ENCODE measurements at places on chromosomes 3 and 15.

DNA sequence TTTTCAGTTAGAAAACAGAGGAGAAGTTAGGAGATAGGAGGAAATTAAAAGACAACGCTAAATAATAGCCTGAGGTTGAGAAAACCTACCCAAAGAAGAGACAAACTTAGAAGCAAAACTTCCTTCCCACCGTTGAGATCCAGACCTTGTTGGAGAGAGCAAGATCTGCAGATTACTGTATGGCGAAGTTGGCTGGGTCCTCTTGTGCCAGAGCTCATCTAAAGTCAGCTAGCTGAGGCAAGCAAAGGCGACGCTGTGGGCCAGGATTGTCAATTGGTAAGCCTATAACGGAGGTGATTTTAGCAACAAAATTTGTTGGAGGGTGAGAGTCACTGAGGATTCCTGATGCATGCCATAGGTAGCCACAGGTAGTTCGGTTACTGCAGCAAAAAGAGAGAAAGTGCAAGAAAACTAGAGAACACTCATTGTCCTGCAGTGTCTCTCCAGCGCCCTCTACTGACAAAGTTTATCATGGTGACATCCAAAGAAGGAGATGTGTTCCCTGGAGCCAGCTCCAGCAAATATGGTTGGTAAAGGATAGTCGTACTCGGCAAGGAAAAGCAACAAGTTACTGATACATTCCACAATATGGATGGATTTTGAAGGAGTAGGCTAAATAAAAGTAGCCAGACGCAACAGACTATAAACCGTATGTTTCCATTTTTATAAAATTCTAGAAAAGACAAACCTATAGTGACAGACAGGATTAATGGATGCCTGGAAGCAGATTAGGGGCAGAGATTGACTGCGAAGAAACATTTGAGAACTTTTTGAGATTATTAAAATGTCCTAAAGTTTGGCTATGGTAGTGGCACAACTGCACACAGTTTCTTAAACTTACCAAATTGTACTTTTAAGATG lies 9.8 kb upstream of the OR5K4 start:
- DNase-seq, result peak; percentile 27

- DNase-seq, result no peak
These were observed 111.6 kb downstream of the GREM1 start for GRCh38 chr15:32829436-32829835.

GRCh38 chr15:96321639-96322535 lies 8.6 kb upstream of the NR2F2 start:
- DNase-seq, result no peak

- no peak for DNase-seq
These were observed 22.7 kb downstream of the GOLGA6L2 start for GRCh38 chr15:23424111-23424904.

- DNase-seq, result no peak
These were observed 761.3 kb upstream of the GRM7 start for GRCh38 chr3:6099458-6100075.

- no peak for DNase-seq
These were observed 65.3 kb upstream of the FLNB start for GRCh38 chr3:57942872-57943283.

DNA sequence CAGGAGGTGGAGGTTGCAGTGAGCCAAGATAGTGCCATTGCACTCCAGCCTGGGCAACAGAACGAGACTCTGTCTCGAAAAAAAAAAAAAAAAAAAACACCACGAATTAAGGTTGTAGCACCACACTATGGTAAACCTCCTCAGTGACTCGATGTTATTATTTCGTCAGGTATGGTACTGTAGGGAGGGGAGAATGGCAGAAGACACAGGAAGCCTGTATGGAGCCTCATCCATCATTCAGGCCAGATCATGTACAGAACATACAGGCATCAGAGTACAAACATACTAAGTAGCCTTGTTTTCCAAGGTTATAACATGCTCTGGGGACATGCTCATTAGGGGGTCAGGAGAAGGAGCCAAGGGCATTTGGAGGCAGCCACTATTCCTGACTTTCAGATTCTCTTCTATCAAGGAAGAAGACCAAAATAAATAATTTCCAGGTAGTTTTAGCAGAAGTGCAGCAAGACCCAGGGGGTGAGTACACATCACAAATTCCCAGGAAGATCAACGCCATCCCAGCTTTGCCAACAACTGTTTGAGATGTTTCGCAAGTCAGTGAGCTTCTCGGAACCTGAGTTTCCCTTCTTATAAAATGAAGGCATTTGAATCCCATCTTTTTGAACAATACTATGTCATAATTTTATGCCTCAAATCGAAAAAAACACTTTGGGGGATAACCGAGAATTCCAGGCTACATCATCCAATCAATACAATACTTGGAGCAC lies 79.8 kb downstream of the FOXP1 start:
- DNase-seq, result no peak

GRCh38 chr3:109728861-109729494 lies 391.6 kb upstream of the DPPA4 start:
- DNase-seq, result no peak

DNA sequence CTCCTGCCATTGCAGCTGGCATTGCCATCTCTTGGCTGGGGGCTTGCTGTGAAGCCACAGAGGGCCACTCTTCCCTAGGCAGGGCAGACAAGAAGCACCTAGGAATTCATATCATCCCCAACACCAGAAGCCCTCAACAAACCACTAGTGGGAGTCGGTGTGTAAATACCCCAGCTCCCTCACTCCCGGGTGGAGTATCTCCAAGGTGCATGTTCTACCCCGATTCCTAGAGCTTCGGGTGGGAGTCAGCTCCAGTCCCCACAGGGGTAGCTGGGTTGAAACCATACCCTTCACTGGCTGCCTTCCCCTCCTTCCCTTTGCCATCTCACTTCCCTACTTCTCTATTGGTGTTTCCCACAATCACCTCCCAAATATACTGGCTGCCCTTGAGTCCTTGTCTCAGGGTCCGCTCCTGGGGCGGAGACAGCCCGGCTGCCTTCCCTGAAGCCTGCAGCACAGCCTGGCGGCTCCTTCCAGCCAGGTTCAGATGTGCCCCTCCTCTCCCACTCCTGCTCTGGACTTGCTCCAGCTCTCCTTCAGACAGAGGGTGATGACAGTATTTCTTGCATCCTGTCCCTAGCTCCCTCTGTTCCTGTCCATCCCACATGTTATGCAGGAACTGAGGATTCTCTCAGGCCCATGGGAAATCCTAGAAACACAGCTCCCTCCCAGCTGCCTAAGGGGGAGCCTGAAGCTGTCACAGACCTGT lies 33.3 kb downstream of the FAM3D start:
- DNase-seq, result no peak

DNA sequence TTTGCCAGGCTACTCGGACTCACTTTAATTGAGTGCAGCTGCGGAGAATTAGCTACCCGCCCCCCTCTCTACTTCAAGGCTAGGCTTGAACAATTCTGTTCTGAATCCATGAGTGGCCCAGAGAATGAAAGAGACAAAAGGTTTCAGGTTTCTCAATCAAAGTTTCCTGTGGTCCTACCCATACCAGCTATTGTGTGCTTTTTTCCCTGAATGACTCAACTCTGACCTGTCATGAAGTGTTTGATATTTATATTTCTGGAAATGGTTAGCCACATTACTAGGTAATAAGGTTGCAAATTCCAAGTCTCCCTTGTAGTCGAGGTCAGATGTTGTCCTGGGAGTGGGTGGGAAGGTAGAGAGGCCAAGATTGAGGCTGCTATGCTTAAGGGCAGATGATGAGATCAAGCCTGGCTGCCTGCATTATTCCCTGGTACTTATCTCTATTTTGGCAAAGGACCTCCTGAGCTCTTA lies 392.7 kb upstream of the TBL1XR1 start:
- DNase-seq, result peak; percentile 18

- DNase-seq, result no peak
These were observed 727.2 kb downstream of the SI start for GRCh38 chr3:164351131-164351530.

- DNase-seq, result no peak
These were observed 10.5 kb downstream of the SQOR start for GRCh38 chr15:45645026-45645980.

GRCh38 chr3:156151824-156152428 lies 31.5 kb downstream of the KCNAB1 start:
- peak; percentile 28 for DNase-seq

- DNase-seq, result no peak
These were observed 100.8 kb downstream of the NEO1 start for GRCh38 chr15:73153024-73153423.

DNA sequence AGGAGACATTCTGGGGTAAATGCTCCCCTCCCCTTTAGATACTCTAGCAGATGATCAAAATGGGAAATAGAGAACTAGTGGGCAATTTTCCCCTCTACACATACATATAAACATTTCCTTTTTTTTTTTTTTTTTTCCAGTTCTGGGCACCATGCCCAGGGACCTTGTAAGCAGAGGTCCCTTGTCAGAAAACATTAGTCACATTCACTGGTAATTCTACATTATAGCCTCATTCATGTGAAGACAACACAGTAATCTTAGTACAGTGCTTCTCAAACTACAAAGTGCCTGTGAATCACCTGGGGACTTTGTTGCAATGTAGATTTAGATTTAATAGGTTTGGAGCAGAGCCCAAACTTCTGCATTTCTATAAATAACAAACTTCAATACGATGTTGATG lies 60.1 kb upstream of the ACTC1 start:
- DNase-seq, result no peak

DNA sequence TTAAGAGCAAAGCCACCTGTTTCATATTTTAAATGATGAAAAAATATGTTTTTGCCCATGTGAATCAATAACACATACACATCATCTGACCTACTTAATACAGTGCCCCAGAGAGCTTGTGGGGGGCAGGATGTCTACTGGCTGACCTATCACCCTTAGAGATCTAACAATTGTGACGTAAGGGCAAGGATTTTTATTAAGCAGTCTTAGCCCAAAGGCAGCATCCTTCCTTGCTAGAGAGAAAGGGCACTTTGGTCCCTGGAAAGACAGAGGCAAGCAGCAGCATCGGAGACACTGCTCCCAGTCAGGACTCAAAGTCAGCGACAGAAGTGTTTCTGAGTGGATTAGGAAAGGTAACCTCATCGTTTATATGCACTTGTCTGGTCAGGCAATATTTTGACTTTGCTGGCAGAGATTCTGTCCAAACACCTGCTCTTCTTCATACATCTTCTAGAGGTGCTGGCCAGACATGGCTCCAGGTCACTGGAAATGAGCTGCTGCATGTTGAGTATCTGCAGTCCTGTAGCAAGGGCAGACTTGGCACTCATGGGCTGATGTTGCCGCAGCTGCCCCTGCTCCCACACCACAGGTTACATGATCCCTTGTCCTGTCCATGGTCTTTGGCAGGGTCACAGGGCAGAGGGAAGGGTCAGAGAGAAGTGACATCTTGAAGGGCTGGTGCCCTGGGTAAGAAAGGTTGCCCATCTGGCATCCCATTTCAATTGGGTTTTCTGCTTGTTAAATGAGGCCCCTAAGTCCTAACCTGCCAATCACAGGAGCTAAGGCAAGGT lies 1.8 kb downstream of the CXCR6 start:
- no peak for DNase-seq

DNA sequence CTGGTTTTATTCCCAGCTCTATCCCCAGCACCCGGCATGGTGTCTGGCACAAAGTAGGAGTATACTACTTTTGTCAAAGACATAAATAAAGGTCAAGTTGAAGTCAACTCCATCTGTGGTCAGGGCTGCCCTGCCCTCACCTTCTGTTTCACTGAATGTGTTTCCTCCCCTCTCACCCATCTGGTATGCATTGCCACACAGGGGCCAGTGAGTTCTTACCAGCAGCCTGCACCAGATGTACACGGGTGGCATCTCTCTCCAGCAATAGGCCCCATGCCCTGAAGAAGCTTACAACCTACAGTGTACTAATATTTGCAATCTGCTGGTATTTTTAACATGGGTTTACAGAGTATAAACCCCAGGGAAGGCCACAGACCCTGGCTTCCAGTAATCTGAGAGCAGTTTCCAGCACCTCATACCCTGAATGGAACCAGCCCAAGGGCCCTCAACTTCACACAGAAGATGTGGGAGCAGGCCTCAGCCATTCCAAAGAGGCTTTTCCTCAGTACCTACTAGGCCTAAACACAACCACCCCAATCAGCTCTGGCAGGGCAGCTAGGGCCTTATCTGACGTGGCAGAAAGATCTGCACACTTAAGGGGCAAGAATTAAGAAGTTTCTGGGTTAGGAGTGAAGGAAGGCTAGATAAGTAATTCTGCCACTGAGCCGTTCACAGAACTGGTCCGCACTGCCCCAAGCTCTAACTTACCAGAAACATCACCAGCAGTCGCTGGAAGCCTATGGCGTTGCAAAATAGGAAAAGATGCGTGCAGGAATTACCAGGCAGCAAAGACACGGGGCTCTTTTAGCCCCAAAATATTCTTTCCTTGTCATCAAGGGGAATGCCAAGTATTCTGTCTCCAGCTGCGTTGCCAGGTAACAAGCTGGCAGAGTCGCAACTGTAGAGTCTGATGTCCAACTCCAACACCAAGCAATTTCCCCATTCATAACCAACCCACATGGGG lies 2.1 kb downstream of the IDH2 start:
- DNase-seq, result no peak

- DNase-seq, result no peak
These were observed 9.2 kb upstream of the DENND4A start for GRCh38 chr15:65801229-65801805.

DNA sequence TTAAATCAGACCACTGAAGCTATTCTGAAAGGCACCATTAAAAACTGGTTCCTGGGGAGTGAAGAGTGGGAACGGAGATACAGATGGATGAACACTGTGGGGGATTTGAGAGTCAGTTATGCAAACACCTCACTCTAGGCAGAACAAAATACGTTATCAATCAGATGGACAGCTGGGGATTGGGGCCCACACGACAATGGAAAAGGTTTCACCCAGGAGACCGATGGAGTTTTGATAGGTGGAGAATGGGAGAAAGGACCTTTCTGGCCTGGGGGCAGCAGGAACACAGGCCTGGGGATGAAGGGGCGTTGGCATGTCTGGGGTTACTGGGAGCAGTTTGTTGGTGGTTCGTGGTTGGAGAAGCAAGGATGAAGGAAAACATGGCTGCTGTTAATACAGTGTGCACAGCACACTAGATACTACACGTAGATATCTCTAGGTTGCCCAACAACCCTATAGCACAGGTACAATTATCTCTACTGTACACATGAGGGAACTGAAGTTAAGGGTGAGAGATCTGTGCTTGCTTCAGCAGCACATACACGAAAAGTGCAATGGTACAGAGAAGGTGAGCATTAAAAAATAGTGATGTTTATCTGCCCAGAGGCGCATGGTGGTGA lies 16.5 kb downstream of the ST6GAL1 start:
- no peak for DNase-seq

Data from Panc1 (cell line).